DMS 273 treated with DMSO at 0.1 percent for 48 hours (cell line): ENCODE measurements at places on chromosomes 16 and 17.
A peak's percentile ranks its signal among the peaks of the same experiment; 100 is the strongest.

DNA sequence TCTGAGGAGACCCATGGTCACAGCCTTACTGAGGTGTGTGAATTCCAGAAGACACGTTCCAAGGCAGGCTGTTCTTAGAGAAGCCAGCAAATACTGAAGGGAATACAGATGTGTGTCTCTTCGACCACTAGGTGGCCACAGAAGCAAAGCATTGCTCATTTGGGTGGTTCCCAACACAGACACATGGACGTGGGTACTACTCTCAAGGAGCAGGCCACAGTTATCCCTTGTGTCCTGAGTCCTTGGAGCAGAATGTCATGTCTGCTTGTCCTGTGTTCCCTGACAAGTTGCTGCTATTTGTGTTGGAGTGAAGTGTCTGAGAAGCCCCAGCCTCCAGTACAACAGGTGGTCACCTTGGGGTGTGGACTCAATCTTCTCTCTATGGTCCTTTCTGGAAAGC is 30.3 kb downstream of the HMOX2 start:
- DNase-seq = peak; percentile 41

- DNase-seq = no peak
These were observed 66.9 kb downstream of the ZNF423 start for GRCh38 chr16:49788986-49789385.

DNA sequence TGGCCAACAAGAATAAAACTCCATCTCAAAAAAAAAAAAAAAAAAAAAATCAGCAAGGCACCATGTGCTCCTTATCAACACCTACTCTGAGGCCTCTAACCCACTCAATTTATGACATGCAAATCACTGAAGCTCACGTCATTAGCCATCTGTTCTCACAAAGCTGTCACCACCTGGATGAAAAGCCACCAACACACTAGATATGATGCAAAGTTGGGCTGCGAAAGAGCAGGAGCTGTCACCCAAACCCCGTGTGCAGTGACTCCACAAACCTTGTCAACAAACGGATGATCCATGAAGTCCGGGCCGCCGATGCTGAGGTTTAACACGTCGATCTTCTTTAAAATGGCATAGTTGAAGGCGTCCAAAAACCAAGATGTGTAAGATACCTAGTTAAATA is 25.3 kb downstream of the MBTPS1 start:
- DNase-seq = peak; percentile 66

DNA sequence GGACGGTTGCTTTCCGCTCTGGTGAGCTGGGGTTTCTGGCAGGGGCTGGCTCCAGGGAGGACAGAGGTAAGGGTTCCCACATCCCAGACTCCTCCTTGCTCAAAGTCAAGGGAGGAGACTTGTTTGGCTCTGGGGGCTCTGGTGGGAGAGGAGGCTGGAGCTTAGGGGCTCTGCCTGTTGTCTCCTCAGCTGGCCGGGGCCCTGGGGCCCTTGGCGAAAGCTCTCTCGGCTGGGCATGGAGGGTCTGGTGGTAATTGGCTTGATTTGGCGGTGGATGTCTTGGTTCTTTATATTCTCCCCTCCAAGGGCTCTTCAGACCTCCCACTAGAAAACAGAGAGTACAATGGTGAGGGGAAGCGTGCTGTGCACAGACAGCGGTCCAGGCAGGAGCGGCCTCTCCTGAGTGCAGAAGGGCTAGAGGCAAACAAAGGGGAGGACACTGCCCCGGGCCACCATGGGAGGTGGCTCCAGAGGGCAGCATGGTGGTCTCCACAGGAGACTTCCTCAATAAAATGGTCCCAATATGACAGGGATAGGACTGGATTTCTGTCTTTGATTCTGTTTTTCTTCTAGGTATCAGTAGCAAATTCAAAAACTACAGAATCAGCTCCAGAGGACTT is 5.7 kb upstream of the SPATA32 start:
- DNase-seq = no peak

DNA sequence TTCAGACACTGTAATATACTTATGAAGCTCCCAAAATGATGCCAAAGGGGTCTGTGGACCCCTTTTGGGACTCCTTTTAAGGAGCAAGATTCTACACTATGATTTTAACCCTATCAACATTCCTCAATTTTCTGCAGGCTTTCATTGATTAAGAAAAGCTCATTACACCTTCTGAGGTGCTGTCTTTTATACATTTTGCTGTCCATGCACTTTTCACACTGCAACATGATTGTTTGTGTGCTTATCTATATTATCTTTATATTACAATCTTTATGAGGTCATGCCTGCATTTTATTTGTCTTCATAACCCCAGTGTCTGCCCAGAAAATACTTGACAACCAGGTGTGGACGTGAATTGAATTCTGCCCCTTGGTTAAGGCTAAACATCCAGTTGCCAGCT is 482.6 kb upstream of the ZFHX3 start:
- DNase-seq = no peak

GRCh38 chr17:80960037-80960796 is 31.4 kb upstream of the CHMP6 start:
- DNase-seq = no peak

DNA sequence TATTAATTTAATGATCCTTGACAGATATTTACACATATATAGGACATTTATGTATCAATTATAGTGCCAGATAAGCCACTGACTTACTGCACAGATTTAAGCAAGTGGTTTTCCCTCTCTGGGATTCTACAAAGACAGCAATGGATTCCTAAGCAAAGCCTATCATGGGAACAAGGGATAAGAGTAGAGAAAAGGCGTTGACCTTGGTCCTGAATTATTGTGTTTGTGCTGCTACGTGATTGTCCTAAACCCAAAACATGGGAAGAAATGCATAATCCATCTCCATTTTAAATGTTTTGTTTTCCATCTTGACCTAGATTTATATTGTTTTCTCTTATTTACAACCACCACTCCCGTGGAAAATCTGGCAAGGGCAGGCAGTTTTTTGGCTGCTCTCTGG is 14.0 kb downstream of the SLFN11 start:
- no peak for DNase-seq

GRCh38 chr17:57634713-57635465 is 110.2 kb downstream of the CCDC182 start:
- DNase-seq = no peak
